ENCODE measurements at places on chromosomes 11 and 22.
A peak's percentile ranks its signal among the peaks of the same experiment; 100 is the strongest.

DNA sequence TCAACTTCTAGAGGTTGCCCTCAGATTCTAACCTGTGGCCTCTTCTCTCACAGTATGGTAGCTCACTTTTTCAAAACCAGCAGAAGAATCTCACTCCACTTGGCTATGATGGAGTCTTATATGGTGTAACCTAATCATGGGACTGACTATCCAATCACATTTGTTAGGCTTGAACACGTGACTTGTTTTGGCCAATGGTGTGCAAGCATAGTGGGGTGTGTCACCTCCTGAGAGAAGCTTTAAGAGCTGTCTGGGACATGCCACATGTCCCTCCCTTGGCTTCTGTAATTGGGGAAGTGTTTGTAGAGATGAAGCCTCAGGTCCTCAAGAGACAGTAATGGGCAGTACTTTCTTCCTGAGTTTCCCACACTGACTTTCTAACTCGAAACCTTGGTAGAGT, 12.8 kb upstream of the SMIM38 start:
- no peak for DNase-seq

DNA sequence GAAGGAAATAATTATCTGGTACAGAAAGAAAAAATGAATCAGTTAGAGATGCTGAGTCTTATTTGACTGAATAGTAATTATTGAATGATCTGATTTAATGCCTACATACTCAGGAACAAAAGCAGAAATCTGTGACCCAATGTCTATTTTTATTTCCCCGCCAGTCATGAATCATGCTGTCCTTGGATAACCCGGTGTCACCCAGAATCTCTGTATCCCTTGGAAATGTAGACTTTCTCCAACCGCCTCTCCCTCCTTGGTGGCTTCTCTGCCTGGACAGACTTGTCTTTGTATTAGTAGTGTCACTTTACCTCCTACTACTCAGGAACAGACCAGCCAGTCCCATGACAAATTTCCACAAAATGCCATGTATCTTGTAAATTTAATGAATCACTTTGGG, 173.3 kb upstream of the PDGFD start:
- no peak for DNase-seq

GRCh38 chr22:26045051-26045450, 124.2 kb upstream of the SEZ6L start:
- no peak for DNase-seq

DNA sequence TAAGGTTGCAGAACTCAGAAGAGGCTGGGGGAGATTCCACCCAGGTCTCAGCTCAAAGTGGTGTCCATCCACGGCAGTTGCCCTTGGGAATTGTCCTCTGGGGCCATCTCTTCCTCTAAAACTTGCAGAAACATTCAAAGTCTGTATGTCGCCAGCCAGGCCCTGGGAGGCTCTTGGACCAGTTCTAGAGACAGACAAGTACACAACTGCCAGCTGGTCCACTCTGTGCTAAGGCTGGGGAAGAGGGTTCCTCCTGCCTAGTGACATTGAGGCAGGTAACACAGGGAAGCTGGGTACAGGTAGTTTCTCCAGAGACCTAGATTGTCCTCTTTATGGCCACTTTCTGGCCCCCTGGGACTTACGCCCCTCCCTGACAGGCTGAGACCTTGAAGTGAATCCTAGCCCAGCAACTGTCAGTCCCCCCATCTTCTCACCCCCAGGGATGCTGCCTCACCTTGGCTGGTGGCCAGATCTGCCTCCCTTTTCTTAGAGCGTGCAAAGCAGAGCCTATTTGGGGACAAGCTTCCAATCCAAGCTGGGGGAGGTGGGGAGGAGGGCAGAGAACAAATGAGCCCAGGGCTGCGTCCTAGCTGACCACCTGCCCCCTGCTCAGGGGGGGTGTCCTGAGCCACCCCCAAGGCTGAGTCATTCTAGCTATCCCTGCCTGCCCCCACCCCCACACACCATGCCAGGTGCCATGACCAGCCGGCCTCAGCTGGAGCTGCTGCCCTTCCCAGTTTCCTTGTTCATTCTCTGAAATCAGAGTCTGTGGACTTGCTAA, 8.4 kb downstream of the FAM83F start:
- no peak for DNase-seq

- no peak for DNase-seq
Observed at GRCh38 chr22:27690599-27690998, 111.0 kb downstream of the MN1 start.

DNA sequence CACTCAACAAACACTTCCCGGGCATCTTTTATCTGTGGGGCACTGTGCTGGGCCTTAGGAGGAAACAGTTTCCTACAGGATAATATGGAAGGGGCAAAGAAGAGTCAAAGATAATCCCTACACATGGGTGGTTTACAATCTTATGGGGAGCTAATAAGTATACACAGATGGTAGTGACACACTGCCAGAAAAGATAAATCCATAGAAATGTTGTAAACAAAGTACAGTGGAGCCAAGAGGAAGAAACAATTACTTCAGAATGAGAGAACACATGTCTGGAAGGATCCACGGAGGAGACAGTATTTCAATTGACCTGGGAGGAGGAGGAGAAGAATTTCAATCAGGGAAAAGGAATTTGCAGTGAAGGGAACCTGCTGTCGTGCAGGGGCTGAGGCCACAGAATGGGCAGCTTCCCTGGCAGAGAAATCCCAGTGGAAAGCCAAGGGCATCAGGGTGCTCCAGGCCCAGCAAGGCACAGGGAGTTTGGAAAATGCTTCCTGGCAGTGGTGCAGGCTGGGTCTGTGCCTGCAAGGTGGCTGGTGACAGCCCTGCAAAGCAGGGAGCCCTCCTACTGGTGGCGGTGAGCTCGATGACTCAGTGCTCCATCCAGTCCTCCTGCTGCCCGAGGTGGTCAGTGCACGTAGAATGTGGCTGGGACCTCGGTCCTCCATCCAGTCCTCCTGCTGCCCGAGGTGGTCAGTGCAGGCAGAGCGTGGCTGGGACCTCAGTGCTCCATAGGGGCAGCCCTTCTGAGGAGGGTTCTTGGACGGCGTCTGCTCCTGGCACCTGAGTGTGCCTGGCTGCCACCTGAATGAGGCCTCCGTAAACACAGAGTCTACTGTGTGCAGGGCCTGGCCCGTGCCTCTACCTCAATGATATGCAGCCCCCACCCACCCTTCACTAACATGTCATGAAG, 444.3 kb upstream of the B3GAT1 start:
- DNase-seq: no peak

DNA sequence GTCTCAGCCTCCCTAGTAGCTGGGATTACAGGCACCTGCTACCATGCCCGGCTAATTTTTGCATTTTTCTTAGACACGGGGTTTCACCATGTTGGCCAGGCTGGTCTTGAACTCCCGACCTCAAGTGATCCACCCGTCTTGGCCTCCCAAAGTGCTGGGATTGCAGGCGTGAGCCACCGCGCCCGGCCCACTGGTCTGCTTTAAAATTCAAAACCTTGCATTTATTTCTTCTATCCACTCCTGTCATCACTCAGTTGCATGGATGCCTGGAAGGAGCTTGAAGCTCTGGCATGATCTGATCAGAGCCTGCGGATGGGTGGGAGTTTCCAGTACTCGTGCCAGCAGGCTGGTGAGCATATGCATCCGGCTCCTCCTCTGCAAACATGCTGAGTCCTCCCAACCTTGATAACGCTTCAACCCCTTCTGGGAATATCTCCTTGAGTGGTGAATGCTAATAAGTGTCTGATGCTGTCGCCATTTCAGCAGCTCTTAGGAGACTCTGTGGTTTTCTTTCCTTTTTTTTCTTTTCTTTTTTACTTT, 39.6 kb downstream of the UBASH3B start:
- DNase-seq: no peak

- no peak for DNase-seq
Observed at GRCh38 chr11:17354601-17354991, 3.0 kb downstream of the NCR3LG1 start.

- no peak for DNase-seq
Observed at GRCh38 chr11:120381401-120381800, 45.2 kb downstream of the ARHGEF12 start.

DNA sequence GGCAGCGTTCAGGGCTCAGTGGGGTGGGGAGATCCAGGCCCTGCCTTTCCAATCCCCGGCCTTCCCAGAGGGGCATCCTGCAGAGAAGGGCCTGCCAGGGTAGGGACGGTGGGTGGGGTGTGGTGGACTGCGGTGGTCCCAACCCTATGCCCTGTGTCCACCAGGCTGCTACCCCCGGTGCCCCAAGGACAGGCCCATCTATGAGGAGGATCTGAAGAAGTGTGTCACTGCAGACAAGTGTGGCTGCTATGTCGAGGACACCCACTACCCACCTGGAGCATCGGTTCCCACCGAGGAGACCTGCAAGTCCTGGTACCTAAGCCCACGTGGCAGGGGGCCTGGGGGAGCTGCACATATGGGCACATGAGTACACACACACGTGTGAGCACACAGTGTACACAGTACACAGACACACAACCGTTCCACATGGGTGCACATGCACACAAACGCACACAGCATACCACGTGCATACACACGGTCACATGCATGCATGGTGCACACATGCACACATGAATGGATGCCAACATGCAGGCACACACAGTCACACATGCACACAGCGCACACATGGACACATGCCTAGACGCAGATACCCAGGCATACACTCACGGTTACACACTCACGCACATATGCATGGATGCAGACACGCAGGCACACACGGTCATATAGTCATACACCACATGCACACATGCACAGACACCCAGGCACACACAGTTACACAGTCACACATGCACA, 16.1 kb downstream of the MUC2 start:
- no peak for DNase-seq

DNA sequence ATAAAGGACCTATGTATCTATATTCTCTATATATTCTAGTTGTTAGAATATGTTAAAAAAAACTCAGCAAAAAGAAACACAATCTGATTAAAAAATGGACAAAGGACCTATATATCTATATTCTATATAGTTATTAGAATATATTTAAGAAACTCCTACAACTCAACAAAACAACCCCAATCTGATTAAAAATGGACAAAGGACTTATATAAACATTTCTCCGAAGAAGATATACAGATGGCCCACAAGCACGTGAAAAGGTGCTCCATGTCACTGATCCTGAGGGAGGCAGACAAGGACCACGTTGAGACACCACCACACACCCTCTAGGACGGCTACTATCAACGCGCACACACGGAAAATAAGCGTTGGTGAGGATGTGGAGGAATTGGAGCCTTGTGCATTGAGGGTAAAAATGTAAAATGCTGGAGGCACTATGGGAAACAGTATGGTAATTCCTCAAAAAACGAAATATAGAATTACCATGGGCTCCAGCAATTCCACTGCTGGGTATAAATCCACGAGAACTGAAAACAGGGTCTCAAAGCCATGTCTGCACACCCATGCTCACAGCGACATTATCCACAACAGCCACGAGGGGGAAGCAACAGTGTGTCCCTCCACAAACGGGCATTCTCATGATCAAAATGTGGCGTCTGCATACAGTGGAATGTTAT, 22.7 kb downstream of the YPEL1 start:
- peak; percentile 32 for DNase-seq

- no peak for DNase-seq
Observed at GRCh38 chr11:108466405-108466804, 924 bp downstream of the C11orf65 start.

- DNase-seq: no peak
Observed at GRCh38 chr11:22742157-22742613, 75.8 kb downstream of the GAS2 start.

- no peak for DNase-seq
Observed at GRCh38 chr22:32222991-32223390, 18.1 kb upstream of the RFPL2 start.

DNA sequence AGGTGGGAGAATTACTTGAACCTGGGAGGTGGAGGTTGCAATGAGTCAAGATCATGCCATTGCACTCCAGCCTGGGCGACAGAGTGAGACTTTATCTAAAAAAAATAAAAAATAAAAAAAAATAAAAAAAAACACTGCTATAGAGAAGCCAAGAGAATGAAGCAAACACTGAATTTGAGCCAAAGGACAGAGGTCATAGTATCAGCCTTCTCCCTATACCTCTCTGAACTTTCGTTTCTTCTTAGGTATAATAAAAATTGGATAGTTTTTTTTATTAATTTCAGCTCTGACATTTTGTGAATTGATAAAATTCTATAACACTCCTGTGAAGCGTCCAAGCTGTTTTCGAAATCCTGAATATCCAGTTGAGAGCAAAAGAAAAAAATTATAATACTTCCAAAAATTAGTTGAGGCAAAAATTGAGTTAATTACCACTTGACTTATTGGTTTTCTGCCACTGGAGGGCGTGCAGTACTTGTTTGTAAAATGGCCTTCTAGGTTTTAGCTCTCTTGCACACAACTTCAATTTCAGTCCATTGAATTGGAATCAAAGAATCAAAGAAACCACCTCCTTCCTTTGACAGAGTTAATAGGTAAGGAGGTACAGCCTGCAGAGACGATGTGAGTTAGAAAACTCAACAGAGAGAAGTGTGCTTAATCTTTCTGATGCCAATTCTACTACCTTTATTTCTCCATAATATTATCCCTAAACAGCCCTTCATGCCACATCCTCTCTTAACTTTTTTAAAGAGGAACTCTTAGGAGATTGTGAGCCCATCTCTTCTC, 143.2 kb downstream of the BBOX1 start:
- peak; percentile 16 for DNase-seq

GRCh38 chr11:28696591-28696990, 588.4 kb downstream of the METTL15 start:
- DNase-seq: no peak

- no peak for DNase-seq
Observed at GRCh38 chr11:82631722-82632630, 101.7 kb downstream of the FAM181B start.

DNA sequence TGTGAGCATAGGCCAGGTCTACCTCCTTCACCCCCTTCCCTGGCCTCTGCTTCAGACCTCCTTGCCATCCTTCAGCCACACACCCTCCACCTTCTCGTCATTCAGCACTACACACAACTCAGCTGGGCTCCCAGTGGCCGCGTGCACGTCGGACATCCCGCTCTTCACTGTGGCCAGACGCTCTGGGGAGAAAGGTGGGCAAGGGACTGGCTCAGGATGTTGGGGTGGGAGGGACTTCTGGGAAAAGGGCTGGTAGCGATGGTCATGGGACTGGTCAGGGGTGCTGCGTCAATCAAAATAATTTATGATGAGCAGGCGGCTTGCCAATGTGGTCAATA, 11.6 kb downstream of the IGSF22 start:
- no peak for DNase-seq

- DNase-seq: no peak
Observed at GRCh38 chr22:22600531-22601261, 41.6 kb upstream of the PRAME start.

- no peak for DNase-seq
Observed at GRCh38 chr22:31871480-31871879, 72.9 kb upstream of the YWHAH start.

- DNase-seq: no peak
Observed at GRCh38 chr11:44561275-44561805, 4.1 kb upstream of the CD82 start.
